NCI-H2171 treated with DMSO at 0.1 percent for 48 hours (cell line): ENCODE measurements at places on chromosomes 5 and 9.

- DNase-seq: no peak
Measured at GRCh38 chr9:19163631-19164030, 36.3 kb upstream of the PLIN2 start.

DNA sequence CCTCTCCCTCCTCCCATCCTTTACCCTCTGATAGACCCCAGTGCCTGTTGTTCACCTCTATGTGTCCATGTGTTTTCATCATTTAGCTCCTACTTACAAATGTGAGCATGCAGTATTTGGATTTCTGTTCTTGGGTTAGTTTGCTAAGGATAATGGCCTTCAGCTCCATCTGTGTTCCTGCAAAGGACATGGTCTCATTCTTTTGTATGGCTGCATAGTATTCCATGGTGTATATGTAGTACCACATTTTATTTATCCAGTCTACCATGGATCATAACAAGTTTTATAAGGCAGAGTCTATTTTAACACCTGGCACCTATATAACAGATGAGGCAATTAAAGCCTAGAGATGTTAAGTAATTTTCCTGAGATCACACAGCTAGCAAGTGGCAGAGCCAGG is 7.4 kb downstream of the YTHDC2 start:
- DNase-seq: no peak

- no peak for DNase-seq
Measured at GRCh38 chr9:88933607-88934379, 57.5 kb upstream of the S1PR3 start.

DNA sequence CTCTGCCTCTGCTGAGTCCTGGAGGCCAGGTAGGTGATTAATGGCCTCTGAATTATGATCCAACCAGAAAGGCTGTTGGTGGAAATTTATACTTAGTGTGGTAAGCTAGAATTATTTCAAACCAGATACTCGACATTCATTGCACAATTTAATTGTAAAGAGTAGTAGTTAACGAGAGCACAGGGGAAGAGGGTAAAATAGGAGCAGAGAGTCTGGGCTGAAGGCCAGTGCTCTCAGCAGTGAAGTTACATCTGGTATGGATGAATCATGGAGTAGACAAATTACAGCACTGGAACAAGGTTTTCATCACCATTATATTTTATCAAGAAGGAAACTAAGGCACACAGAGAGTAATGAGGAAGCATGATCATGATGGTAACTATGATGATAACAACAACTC is 92.5 kb downstream of the TLR4 start:
- no peak for DNase-seq

GRCh38 chr5:175854231-175855040 is 16.9 kb upstream of the CPLX2 start:
- DNase-seq: peak; percentile 74

DNA sequence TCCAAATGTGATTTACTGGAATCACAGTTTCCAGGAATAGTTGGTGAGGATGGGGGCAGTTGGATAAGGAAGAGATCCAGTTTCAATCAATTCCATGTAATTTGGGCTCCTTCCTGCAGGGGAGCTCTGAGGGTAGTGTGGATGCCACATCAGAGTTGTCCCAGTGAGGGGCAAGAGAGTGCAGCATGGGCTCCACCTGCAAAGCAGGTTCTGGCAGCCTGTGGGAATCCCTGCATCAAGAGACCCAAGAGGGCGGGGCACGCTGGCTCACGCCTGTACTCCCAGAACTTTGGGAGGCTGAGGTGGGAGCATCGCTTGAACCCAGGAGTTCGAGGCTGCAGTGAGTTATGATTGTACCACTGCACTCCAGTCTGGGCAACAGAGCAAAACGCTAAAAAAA is 188.5 kb downstream of the CACNA1B start:
- no peak for DNase-seq

DNA sequence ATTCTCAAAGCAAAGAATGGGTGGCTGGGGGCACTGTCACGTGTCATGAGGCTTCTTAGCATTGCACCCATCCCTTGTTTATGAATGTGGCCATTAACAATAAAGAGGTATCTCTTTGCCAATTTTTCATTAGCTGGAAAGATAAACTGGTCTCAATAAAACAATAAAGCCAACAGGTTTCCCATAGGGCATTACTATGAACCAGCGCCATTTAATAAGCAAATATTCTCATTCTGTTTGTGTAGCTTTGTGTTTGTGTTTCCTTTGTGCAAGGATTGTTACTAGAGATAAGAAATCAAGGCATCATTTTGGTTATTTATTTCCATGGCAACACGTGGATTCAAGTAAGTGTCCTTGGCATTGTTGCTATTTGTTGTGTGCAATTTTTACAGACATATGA is 37.6 kb upstream of the CAST start:
- no peak for DNase-seq

DNA sequence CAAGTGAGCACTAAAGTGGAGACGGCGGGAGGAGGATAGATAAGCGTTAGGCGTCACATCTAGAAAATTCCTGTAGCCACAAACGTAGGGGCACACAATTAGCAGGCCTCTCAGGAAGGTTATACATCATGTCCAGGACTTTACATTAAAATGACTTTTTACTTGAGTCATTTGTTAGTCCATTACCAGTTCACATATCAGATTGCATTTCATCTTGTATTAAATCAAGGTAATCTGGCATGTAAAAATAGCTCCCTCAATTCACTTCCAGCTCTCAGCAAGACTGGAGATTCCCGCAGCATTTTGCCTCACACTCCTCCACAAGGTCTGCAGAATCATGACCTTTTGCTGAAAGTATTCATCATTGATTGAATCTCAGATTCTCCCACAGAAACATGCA is 118.8 kb downstream of the PRDM6 start:
- no peak for DNase-seq

- no peak for DNase-seq
Measured at GRCh38 chr9:22622815-22623214, 176.2 kb downstream of the DMRTA1 start.

DNA sequence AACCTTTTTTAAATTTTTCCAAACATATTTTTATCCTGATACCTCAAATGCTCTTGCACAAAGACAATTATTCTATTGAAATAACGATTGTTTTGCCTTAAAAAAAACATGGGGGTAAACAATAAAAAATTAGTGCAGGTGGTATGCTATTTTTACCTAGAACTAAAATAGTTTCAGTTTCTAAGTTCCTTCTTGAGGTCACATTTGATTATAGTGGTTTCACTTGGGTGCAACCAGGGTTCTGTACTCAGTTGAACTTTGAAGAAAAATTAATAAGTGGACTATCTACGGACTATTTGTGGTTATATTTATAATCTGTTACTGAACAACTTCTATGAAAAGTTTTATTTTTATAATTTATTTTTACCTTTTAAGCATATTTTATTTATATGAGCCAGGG is 387.1 kb upstream of the IZUMO3 start:
- DNase-seq: no peak

GRCh38 chr5:17261075-17261474 is 43.6 kb downstream of the BASP1 start:
- DNase-seq: no peak

- no peak for DNase-seq
Measured at GRCh38 chr5:90921418-90921973, 362.9 kb downstream of the ADGRV1 start.

DNA sequence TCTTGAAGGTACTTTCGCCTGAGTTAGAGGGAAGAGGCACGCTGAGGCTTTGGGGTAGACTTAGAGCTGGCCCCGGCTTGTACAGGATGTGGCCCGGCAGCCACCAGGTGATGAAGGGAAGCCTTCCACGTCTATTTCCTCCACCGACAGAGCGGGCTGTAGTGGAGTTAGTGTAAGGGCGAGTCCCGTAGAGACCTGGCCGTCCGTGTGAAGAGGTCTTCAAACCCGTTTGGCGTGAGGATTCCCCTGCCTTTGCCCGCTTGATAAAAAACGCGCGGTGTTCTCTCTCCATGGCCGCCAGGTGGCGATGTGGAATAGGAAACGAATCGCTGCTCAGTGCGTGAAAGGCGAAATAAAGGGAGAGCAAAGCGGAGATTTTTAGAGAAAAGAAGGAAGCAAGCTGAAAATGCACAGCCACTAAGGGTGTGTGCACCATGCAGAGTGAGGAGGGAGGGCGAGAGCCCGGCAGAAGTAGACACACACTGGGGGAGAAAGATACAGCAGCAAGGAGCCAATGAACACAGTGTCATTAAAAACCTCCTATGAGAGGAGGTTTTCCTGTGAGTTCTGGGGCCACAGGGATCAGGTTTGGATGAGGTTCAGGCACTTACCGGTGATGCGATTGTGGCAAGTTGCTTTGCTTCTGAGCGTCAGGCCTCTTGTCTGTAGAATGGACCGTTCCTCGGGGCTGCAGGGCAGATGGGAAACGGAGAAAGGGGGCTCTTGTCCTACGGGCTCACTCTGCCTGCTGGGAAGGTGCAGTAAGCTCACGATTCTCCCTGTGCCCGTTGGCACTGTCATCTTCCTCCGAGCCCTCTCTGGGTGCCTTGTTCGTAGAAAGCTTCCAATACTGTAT is 34.2 kb downstream of the STC2 start:
- peak; percentile 65 for DNase-seq

DNA sequence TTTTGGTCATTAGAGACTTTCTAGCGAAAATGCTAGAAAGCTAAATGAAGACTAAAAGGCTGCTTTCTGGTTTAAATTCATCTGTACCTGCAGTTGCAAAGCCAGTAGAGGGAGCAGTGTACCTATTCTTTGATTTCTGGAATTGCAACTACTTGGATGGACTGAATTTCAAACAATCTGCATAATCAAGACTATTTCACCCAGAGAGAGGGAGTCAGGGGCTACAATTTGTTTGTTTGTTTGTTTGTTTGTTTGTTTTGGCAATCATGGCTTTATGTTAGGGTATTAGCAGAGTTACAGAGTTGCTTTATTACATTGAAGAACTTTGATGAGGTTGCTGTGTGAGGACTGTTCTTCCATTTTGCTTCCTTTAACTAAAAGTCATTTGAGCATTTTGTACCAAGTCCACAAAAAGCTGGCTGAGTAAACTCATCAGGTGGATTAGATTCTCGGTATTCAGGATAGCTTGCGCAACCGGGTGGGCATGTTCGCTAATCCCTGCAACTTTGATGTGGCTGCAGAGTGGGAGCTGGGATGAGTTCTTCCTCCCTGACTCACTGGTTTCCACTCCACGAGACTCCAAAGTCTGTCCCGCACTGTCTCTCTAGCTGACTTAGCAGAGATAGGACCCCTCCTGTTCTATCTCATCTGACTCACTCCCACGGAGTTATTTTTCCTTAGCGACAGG is 80.0 kb upstream of the TUT7 start:
- DNase-seq: peak; percentile 65

GRCh38 chr5:55371145-55371544 is 63.4 kb downstream of the MTREX start:
- DNase-seq: no peak

- DNase-seq: no peak
Measured at GRCh38 chr5:140791089-140791488, 3.6 kb upstream of the PCDHA2 start.

DNA sequence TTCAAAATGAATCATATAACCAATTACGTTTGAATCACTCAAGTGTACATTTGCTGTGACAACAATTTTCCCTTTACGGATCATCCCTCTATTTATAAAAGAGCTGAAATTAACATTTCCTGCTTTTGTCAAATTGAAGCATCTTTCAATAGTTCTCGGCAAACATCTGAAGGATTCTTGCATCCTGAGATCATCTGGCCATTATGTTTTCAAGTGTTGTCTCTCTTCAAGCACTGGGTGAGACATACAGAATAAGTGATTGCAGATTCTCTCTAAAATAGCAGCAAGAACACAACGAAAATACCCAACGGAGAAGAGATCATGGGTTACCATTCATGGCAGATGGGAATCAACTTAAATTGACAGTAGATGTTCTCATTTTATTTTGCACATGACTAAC is 283.4 kb upstream of the GRAMD2B start:
- DNase-seq: no peak

DNA sequence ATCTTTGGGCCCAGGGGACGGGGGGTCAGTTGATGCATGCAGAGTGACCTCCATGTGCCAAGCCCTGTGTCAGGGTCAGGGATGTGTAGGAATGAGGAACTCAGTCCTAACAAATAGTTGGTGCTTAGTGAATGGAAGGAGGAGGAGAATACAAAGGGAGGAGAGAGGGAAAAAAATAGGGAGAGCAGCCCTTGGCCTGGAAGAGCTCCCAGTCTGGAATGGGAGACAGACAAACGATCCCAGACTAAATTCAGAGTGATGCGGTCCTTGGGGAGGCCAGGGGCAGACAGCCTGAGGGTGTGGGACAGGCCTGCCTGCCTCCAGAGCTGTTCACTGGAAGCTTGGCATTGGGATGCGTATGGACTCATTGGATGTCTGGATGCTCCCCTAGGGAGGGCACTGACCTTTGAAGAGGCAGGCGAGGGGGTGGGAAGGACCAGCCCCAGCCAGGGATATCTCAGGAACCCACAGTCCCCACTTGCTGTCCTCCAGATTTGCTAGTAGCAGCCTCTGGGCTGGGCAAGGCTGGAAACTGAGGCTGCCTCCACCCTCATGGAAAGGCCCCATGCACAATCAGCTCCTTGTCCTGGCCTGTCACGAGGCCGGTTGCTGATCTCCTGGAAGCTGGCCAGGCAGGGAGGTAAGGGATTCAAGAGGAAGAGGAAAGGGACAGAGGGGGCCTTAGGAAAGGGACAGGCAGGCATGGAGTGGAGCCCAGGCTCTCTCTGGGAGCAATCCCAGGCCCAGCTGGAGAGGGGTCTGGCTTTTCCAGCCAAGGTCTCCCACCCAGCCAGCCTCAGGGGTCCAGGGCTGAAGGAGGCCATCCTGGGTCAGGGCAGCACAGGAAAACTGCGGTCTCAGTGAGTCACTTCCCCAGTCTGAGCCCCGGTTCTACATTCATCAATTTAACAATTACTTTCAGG is 69.0 kb upstream of the GGTA1 start:
- DNase-seq: no peak

DNA sequence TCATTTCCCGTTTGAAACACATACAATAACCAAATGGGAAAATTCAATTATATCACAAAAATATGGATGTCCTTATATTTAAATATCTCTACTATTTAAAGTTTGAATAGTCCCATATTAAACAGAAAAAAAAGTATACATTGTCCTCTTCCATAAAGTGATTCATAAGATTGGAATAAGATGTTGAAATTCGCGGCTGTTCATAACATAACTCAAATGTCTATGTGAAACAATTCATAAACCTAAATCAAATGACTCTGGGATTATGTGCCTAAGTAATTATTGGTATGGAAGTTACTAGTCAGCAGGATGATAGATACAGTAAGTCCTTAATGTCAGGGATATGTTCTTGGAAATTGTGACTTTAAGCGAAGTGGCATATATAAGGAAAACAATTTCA is 3.9 kb upstream of the EFNA5 start:
- no peak for DNase-seq

DNA sequence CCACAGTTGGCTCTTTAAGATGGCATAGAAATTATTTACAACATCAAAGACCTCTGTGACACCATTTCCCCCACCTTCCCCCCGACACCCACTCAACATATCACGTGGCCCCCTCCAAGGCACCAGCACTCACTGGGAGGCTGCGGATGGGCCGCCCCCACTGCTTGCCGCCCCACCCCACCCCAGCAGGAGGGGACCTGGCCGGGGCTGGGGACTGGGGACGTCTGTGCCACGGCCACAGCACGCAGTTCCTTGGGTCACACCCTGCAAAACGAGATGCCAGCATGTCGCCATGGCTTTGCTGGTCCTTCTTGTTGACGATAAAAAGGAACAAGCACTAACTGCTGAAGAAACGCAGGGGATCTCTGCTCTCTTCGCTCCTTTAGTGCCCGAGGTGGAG is 257.4 kb upstream of the NFIL3 start:
- DNase-seq: no peak
